ENCODE measurements at places on chromosomes 3 and 15.

DNA sequence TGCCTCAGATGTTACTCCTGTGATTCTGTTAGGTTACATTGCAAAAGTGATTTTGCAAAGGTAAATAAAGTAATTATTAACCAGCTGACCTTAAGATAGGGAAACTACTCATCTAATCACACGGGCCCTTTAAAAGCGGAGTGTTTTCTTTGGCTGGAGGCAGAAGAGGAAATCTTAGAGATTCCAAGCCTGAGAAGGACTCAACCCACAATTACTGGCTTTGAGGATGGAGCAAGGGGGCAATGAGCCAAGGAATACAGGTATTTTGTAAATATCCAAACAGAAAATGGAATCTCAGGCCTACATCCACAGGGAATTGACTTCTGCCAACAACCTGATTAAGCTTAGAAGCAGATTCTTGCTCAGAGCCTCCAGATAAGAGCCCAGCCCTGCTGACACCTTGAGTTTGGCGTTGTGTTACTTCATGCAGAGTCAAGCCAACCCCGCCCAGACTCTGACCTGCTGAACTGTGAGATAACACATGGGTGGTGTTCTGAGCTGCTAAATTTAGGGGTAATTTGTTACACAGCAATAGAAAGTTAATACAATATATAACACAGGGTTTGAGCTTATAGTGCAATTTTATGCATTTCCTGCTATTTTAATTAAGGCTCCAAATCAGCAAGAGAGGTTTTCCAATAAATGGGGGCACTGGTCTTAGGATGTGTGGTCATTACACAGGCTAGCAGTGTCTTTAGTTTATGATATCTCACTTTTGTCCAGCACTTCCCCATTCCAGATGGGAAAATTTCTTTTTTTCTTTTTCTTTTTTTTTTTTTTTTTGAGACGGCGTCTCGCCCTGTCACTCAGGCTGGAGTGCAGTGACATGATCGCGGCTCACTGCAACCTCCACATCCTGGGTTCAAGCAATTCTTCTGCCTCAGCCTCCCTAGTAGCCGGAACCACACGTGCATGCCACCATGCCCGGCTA, 19.5 kb downstream of the NFKBIZ start:
- no peak for DNase-seq

DNA sequence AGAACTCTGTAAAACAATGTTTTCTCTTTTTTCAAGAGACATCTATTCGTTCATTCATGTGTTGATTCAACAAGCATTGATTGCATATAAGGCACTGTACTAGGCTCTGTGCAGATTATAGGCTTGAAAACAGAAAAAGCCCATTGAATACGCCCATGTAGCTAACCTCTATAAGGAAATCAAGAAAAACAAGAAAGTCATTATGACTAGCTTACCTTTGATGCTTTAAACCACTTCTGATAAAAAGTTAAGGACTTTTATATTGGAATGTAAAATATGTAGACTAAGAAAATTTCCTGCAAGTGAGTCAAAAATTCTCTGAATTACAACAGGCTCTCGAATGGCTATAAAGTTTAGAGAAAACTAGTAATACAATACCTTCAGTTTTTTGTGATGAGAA, 92.5 kb downstream of the BDH1 start:
- DNase-seq = peak; percentile 54

GRCh38 chr3:117263270-117263669, 553.7 kb downstream of the TUSC7 start:
- no peak for DNase-seq

GRCh38 chr3:178455226-178455625, 81.0 kb upstream of the KCNMB2 start:
- no peak for DNase-seq

- DNase-seq = no peak
Measured at GRCh38 chr3:60528651-60529050, 722.6 kb downstream of the FHIT start.

DNA sequence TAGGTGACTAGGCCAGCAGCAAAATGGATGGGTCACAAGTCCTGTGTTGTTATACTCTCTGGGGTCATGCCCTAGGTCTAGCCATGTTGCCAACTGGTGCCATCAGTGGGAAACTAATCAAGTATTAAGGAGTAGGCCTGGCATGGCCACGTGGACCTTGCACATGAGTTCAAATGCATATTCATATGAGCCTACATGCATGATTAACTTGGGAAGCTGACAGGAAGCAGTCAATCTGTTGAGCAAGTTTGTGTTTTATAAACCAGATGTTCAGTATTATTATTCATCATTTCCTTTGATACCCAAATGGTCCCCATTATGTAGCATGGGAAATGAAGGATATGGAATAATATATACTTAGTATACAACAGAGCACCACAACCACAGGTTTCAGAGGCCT, 95.0 kb downstream of the LRTM1 start:
- DNase-seq = no peak

DNA sequence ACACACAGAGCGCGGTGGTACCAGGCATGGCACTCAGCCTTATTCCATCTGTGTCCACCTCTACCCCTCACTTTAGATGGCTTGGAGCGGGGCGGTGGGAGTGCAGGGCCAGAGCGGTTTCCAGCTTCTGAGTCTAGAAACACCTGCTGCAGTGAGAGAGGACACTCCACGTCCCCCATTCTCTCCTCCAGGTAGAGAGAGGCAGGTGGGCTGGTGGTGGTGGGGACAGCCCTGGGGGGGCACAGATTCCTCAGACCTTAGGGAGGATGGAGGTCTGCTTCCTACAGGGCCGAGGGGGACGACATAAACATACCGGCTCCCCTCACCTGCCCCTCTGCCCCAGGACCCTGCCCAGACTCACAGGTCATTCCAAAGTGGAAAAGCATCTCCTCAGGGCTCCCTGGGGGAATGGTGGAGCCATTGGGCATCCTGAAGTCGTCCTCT, 40.4 kb downstream of the MUC20 start:
- DNase-seq = no peak

GRCh38 chr15:39139431-39140059, 441.3 kb upstream of the THBS1 start:
- no peak for DNase-seq

DNA sequence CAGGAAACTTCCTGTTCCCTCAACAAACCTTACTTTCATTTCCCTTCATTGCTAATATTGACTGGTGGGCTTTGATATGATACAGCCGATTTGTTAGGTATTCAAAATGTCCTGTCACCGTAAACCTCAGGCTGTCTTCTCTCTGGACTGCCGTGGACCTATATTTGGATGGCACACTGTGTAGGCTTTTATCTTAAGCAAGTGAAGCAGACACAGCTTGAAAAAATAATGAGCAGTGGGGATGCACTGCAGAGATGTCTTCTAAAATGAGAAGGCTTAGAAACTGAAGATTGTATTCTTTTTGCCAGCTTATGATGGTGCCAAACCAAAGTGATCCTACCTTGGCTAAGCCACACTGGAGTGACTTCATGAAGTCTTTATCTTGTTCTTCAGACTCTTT, 266.3 kb downstream of the NR1D2 start:
- DNase-seq = no peak

DNA sequence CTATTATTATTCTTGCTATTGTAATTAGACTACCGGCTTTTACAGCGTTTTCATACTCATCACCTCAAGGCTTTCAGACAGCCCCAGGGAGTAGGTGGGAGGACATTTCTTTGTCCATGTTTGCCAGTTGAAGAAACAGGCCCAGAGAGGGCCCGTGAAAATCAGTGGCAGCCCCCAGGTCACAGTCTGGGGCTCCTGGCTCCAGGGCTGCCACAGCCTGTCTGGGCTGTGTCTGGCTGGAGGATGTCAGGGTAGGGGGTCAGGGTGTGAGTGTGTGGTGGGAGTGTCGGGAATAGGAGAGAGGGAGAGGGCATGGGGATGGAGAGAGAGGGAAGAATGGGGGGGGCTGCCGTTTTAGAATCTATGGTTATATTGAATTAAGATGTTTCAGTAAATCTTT, 118.2 kb upstream of the TLE3 start:
- DNase-seq = no peak

DNA sequence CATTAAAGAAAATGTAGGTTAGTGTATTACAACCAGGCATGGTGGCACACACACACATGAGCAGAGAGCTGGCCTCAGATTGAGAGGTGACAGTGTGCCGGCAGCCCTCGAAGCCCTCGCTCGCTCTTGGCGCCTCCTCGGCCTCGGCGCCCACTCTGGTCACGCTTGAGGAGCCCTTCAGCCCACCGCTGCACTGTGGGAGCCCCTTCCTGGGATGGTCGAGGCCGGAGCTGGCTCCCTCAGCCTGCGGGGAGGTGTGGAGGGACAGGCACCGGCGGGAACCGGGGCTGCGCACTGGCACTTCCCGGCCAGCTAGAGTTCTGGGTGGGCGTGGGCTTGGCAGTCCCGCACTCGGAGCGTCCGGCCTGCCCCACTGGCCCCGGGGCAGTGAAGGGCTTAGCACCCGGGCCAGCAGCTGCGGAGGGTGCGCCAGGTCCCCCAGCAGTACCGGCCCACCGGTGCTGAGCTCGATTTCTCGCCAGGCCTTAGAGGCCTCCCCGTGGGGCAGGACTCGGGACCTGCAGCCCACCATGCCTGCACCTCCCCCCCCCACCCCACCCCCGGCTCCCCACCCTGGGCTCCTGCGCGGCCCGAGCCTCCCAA, 80.4 kb upstream of the TMEM158 start:
- DNase-seq = no peak

DNA sequence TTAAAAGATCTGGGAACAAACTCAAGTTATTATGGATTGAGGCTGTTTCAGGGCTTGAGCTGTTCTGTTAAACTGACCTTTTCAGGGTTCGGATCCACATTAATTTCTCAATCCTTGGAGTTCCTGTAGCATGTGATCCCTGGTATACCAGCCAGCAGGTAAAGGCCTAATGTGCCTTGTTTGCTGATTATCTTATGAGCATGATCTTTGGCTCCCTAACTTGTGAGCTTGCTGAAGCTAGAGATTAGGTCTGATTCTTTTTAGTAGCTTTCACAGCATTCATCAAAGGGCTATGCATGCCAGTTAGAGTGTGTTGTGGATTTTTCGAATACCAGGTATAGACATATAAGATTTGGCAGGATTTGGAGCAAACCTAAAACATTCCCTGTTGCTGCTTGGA, 10.3 kb downstream of the CORO2B start:
- no peak for DNase-seq
